ENCODE measurements at places on chromosomes 2 and 18.

DNA sequence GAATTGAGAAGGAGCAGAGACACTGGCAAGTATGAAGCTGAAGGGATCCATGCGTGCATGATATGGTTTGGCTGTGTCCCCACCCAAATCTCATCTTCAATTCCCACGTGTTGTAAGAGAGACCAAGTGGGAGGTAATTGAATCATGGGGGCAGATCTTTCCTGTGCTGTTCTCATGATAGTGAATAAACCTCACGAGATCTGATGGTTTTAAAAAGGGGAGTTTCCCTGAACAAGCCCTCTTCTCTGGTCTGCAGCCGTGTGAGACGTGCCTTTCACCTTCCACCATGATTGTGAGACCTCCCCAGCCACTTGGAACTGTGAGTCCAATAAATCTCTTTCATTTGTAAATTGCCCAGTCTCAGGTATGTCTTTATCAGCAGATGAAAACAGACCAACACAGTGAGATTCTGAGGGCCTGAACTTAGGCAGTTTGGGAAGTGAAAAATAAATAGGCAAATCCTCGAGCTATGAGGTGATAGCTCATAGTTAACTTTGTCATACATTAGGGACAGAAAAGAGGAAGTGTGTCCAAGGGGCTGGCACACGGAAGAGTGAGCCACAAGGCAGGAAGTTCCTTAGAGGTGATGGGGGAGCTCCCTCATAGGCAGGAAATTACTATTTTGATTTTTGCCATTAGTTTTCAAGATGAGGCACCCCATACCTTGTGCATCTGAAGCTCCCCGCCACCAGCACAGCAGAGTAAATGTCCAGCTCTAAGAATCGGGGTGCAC is 658.8 kb upstream of the ID2 start:
- DNase-seq: no peak

- no peak for DNase-seq
Measured at GRCh38 chr2:75311993-75312392, 112.7 kb upstream of the TACR1 start.

- no peak for DNase-seq
Measured at GRCh38 chr2:38533757-38534545, 68.8 kb downstream of the HNRNPLL start.

DNA sequence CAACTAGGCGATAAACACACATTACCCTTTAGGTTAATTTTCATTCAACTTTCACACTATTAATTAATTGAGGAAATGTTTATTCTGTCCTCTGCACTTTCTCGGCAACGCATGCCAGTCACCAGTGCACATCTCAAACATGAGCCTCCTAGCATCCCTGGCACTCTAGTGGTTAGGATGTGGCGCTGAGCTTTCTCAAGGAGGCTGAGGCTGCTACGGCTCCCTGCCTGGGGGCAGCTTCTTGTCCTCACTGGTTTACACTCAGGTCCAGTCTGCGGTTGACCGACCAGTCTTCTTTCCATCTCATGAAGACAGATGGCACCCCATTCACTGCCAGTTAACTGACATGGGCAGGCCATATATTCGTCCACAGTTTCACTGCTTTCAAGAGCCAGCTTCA is 463.4 kb downstream of the EIPR1 start:
- no peak for DNase-seq

DNA sequence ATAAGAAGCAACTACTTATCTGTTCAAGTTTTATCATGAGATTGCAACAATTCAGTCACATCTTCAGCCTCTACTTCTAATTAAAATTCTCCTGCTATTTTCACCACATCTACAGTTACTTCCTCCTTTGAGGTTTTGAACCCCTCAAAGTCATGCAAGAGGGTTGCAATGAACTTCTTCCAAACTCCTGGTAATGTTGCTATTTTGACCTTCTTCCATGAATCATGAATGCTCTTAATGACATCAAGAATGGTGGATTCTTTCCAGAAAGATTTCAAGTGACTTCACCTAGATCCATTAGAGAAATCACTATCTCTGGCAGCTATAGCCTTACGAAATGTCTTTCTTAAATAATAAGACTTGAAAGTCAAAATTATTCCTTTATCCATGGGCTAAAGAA is 1052.8 kb upstream of the NRXN1 start:
- no peak for DNase-seq

- DNase-seq: no peak
Measured at GRCh38 chr2:196703695-196704094, 64.2 kb downstream of the CCDC150 start.

DNA sequence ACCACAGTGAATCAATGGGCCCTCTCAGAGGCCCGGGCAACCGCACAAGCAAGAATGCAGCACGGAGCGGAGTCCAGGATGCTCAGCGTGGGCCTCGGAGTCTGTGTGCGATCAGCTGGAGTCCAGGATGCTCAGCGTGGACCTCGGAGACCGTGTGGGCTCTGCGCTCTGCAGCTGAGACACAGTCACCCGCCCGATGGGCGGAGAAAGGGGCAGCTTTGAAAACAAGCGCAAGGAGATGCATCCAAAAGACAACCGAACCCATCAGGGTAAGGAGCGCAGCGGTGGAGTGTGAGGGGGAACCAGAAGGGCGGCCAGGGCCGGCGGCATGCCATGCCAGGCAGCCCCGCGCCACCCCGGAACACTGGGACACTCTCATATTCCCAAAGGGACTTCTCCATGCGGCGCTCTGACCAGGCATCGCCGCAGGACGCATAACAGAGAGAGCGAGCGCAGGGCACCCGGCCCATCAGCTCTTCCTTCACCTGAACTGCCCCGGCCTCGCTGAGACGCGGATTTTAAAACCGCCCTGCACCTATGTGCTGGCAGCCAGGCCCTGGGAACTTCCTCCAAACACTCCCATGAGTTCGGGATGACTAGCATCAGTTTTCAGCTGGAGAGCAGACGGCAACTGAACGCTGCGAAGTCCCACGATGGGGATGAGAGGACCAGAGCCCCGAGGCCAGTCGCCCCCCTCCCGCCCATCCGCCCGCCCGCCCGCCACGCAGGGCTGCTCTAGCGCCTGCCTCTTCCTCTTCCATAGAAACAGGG is 44.7 kb downstream of the MC5R start:
- no peak for DNase-seq

- no peak for DNase-seq
Measured at GRCh38 chr18:27712066-27712465, 464.9 kb downstream of the CDH2 start.

DNA sequence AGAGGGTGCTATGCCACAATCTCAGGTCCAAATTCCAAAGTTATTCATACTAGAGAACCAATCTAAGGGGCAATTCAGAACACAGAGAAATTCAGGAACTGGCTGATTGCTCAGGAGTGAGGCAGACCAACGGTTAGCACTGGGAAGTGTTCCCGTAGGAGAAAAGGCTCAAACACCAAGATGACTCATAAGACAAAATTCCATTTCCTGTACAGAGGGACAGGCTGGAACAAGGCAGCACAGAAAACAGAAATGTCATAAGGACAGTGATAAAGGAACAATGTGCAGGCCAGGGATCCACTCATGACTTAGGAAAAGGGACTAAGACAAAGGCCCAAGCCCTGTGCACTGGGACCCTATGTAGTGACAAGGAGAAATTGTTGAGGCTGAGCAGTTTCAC is 54.2 kb downstream of the PDE1A start:
- peak; percentile 55 for DNase-seq

- DNase-seq: no peak
Measured at GRCh38 chr18:3525870-3526420, 76.0 kb downstream of the TGIF1 start.

DNA sequence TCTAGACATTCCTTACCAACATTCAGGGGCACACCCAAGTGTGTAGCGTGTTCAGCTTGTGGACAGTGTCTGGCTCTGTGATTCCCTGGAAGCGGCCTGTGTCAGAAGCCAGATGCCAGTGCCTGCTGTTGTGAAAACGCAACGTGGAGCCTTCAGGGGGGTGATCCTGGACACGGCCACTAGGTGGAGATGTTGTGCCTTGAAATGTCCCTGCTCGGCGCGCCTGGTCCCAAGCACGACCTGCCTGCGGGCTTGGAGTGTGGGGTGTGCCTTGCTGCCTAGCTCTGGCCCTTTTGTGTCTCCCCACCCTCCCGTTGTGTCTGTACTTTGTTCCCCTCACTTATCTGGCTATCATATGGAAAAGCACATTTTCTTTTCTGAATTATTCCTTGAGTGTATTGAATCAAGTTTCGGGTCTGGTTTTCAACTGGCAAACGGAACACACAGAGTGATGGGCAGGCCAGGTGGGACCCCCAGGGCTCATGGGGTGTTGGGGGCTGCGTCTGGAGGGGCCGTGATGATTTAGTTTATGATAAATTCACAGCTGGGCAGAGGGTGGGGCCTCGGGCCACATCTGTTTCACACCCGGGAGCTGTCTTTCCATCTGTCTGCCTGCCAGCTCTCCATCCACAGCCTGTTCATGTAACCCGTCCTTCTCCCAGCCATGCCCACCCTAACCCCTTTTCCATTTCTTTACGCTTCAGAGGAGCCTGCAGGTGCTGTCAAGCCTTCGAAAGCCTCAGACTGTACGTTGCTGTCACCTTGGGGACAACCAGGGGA is 95.5 kb downstream of the DYSF start:
- peak; percentile 69 for DNase-seq

GRCh38 chr2:83565181-83565580 is 893.9 kb downstream of the SUCLG1 start:
- no peak for DNase-seq

DNA sequence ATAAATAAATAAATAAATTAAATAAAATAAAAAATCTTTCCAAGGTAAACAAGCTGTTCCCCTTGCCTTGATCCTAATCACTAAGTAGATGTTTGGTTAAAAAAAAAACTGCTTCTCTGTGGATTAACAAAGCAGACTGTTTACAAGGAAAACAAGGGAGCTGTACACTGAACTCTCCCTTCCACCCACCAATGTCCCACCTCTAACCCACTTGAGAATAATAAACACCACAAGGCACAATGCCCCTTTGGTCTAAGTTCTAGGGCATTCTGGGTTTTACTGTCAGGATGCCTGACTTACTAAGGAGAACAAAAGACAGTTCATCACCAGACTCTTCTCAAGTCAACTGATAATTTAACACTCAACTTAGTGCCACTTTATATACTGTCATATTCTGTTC is 83.5 kb downstream of the NCKAP1 start:
- DNase-seq: no peak

- DNase-seq: no peak
Measured at GRCh38 chr2:133062931-133063665, 393.1 kb upstream of the LYPD1 start.

DNA sequence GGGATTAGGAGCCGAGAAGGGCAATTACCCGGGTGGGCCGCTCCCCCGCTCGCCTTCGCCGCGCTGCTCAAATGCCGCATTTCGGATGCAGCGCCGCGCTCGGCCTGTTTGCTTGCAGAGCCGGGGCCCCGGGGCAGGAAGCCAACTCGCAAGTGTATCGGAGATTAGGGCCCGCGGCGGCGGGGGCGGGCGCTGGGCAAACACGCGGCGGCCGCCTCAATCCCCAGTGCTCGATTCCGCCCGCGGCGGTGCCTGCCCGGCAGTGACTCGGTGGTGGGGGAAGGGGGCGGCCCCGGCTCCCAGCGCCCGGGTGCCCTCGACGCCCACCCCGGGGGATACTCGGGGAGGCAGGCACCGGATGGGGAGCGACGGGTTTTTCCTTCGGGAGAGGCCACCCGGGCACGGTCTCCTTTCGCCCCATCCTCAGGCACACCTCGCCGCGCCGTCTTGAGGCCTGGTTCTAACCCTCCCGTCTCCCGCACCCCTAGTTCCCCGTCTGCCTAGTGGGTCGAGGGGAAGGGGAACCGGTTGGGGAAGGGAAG is 26.6 kb upstream of the NOTO start:
- peak; percentile 72 for DNase-seq

DNA sequence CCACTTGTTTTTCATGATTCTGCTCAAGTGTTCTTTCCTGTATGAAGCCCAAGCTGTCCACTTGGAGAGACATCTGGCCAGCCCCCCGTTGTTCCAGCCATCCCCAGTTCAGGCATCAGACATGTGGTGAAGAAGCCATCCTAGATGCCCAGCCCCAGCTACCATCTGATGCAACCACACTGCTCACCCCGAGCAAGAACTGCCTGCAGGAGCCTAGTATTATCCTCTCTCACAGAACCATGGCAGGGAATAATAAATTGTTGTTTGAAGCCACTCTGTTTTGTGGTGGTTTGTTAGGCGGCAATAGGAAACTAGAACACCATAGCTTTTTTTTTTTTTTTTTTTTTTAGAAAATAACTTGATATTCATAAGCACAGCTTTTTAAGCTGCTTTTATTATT is 19.5 kb upstream of the DARS1 start:
- no peak for DNase-seq

GRCh38 chr2:59276033-59276432 is 1034.9 kb upstream of the FANCL start:
- no peak for DNase-seq

DNA sequence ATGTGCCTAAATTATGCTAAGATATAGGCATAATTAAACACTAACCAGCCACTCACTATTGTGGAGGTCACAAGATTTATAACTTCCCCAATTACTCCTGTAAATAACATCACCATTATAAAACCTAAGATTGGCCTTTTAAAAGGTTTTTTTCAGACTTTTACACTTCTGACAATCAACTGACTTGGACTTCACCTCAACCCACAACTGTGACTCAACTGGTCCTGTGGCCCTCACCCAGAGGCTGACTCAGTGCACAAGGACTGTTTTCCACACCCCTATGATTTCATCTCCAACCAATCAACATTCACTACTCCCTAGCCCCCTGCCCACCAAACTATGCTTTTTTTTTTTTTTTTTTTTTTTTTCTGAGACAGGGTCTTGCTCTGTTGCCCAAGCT is 11.6 kb downstream of the TTR start:
- no peak for DNase-seq

GRCh38 chr2:236642584-236643291 is 73.1 kb downstream of the ACKR3 start:
- DNase-seq: peak; percentile 82

DNA sequence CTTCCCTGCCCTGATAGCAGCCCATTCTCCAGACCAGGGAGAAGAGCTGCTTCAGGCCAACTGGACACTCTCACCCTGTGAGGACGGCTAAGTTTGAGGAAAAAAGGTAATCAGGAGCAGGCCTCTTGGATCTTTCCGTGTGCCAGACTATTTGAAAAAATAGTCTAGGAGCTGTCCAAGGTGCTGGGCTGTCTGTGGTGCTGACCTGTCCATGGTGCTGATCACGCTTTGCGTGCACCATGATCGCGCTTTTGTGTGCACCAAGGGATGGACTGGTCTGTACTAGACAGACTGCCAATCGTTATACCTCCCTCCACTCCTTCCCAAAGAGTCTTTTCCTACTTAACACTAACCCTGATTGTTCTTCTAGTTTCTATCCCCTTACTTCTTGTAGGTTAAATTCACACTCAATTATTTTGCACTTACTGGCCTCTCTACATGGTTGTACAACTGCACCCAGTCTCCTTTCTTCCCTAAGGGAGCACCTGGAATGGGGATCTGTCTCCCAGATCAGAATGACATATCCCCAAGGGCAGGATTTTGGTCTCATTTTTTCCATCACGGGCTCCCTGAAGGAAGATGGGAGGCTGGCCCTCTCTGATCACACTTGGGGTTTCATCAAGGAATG is 295.4 kb downstream of the CELF4 start:
- peak; percentile 67 for DNase-seq

- peak; percentile 18 for DNase-seq
Measured at GRCh38 chr2:26178746-26179436, 6.0 kb downstream of the GAREM2 start.

GRCh38 chr2:168212167-168212566 is 35.2 kb downstream of the STK39 start:
- DNase-seq: no peak

All from mucosa of gallbladder (tissue), 1 donor.